ENCODE measurements at places on chromosomes 12 and 14.

- no peak for DNase-seq
Observed at GRCh38 chr12:57765003-57765697, 1.7 kb downstream of the CYP27B1 start.

DNA sequence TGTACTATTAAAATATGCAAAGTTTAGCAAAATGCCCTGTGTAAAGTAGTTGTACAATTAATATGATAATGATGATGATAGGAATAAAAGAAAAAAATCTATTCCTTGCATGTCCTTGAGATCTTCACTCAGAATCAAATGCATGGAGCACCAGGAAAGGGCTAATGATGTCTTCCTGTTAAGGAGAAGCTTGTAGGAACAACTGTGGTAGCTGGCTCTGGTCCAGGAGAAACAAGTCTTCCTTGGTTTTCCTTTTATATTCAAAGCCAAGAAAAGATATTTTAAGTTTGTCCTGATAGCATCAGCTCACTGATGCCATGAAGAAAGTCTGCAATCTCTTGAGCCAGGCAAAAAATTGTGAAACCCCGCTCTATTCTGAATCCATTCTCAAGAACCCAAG lies 138.9 kb downstream of the PIK3C2G start:
- no peak for DNase-seq

GRCh38 chr14:37037636-37038387 lies 134.6 kb downstream of the SLC25A21 start:
- no peak for DNase-seq

- no peak for DNase-seq
Observed at GRCh38 chr12:93341409-93342049, 36.2 kb upstream of the NUDT4 start.

GRCh38 chr14:65465584-65465983 lies 53.1 kb downstream of the FUT8 start:
- no peak for DNase-seq

- no peak for DNase-seq
Observed at GRCh38 chr14:89617481-89618329, 200.7 kb upstream of the FOXN3 start.

DNA sequence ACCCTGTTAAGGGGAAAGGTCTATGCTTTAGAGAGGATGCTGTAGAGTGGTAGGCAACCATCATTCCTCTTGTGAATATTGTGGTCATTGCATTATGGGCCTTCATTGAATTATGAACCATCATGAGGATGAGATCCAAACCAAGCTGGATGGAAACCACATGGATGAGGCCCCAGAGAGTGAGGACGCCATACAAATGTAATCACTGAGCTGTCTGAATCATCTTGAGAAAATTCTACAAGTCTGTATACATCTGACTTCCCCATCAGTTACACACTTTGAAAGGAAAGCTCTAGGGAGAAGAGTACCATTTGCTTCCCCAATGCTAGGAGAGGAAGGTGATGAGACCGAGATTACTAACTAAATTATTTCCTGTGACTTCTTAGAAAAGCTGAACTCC lies 172.9 kb downstream of the CACNA1C start:
- DNase-seq = no peak

All from hypothalamus (tissue), 51 donors.